Nephron progenitor cell (in vitro differentiated cells): ENCODE measurements at places on chromosomes 11 and 22.

DNA sequence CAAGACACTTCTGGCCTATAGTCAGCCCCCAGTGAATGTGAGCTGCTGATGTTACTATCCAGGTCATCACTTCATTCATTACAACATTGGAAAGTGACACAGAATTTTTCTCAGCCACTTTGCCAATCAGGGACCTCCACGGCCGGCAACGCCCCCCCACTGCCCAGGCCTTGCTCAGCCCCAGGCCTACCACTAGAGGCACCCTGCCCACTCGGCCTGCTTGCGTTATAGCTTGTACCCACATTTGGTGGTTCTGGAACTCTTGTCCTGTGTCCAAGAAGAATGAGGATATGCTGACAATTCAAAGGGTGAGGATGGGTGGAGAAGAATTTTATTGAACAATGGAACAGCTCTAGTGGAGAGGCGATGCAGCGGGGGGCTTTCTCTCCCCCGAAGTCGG lies 96.2 kb downstream of the TSPAN18 start:
- H3K4me3 ChIP-seq, result no peak overlapping the region
- peaks cover 55% of the 10 kb centered on the region for H3K4me1 ChIP-seq
- no peaks in the 10 kb centered on the region for H3K36me3 ChIP-seq
- peaks cover 11% of the 10 kb centered on the region for H3K27me3 ChIP-seq
- H3K27ac ChIP-seq, result no peak overlapping the region

DNA sequence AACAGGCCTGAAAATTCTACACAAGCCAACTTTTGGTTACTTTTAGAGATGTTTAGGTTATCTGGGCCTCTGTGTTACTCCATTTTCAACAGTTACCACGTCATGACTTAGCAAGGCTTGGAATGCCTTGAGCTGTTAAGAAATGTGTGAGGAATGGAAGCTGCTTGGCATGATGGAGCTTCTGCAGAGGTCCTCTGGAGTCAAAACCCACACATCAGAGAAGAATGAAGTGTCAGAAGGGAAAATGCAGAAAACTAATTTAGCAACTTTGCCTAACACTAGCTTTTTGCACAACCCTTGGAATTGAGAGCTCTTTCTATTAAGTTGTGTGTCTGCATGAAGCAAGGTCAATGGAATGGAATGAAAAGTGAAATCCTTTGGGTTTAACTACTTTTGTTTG lies 27.4 kb downstream of the FAT3 start:
- H3K27ac ChIP-seq, result peak overlapping the region; percentile 88
- H3K36me3 ChIP-seq, result peaks cover 14% of the 10 kb centered on the region
- peaks cover 34% of the 10 kb centered on the region for H3K4me1 ChIP-seq
- no peaks in the 10 kb centered on the region for H3K27me3 ChIP-seq

DNA sequence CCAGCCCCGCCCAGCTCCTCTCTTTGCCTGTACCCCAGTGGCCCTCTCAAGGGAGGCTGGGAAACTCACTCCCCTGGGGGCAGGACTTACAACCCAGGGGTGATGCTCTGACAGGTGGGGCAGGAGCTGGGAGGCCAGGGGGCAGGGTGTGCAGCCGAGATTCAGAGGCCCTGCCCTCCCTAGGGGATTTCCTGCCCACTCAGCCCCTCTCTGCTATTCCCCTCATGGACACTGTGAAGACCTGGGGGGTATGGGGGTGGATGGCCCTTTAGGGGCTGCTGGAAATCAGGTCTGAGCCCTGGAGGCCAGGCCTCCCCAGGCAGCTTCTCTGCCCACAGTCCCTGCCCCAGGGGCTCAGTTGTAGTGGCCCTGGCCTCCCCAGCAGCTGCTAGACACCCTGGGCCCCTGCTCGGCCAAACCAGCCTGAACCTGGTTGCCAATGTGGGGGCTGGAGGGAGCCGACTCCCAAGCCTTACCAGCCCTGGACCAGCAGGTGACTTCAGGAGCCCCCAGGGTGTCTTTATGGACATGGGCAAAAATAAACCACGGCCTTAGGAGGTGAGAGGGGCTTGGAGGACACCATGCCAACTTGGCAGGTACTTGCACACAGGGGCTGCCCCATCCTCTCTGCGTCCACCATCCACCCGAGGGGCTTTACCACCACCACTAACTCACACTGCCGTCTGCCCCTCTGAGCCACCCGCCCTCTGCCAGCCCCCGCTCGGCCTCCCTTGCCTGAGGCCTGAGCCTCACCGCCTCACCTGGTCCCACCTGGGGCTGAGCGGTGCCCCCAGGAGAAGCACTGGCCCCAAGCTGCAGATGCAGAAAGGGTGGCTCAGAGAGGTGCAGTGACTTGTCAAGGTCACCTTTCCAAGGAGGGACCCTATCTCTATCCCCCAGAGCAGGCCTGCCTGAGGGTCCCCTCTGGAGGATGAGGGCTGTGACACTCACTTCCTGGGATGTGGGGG lies 2.8 kb upstream of the PHLDA2 start:
- H3K27ac ChIP-seq, result no peak overlapping the region
- H3K4me3 ChIP-seq, result no peak overlapping the region

- no peaks in the 10 kb centered on the region for H3K4me1 ChIP-seq
- no peak for DNase-seq
- H3K27ac ChIP-seq, result no peak overlapping the region
- H3K27me3 ChIP-seq, result no peaks in the 10 kb centered on the region
- H3K4me3 ChIP-seq, result no peak overlapping the region
Measured at GRCh38 chr11:21480240-21480639, 712.6 kb upstream of the ANO5 start.

- H3K36me3 ChIP-seq, result no peaks in the 10 kb centered on the region
- no peak for DNase-seq
- no peak overlapping the region for H3K4me3 ChIP-seq
- H3K4me1 ChIP-seq, result peaks cover 14% of the 10 kb centered on the region
- peaks cover 2% of the 10 kb centered on the region for H3K27me3 ChIP-seq
- no peak overlapping the region for H3K27ac ChIP-seq
Measured at GRCh38 chr11:121841487-121842191, 274.4 kb downstream of the BLID start.

DNA sequence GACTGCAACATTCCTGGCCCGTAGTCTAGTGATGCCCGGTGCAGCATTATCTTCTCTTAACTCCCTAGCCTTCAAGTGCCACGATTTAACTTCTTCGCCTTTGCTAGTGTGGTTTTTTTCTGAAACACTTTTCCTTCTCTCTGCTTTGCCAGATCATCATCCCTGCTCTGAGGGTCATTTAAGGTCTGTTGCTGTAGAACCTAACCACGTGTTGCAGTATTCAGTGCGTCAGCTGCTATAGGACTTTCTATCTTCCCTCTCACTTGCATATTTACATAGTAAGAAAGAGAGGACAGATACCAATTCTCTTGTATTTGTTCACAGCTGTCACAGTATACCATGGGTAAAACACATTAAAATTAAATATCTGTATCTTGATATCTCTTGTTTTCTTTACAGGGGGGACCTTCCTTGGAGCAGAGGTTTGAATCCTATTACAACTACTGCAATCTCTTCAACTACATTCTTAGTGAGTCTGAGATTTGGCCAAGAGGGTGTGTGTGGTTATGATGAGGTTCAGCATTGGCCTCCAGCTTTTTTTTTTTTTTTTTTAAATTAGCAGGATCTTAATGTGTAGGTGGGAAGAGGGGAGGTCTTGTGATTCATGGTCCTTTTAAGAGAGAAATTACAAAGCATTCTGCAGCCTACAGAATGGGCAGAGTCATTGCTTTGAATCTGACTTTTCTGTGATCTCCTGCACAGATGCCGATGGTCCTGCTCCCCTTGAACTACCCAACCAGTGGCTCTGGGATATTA lies 13.5 kb downstream of the EIF3L start:
- H3K27ac ChIP-seq, result no peak overlapping the region
- H3K36me3 ChIP-seq, result peaks cover 81% of the 10 kb centered on the region
- H3K4me3 ChIP-seq, result no peak overlapping the region
- H3K27me3 ChIP-seq, result no peaks in the 10 kb centered on the region

- no peak overlapping the region for H3K27ac ChIP-seq
- H3K4me3 ChIP-seq, result no peak overlapping the region
- no peaks in the 10 kb centered on the region for H3K36me3 ChIP-seq
Measured at GRCh38 chr11:22677153-22677903, 10.9 kb downstream of the GAS2 start.

DNA sequence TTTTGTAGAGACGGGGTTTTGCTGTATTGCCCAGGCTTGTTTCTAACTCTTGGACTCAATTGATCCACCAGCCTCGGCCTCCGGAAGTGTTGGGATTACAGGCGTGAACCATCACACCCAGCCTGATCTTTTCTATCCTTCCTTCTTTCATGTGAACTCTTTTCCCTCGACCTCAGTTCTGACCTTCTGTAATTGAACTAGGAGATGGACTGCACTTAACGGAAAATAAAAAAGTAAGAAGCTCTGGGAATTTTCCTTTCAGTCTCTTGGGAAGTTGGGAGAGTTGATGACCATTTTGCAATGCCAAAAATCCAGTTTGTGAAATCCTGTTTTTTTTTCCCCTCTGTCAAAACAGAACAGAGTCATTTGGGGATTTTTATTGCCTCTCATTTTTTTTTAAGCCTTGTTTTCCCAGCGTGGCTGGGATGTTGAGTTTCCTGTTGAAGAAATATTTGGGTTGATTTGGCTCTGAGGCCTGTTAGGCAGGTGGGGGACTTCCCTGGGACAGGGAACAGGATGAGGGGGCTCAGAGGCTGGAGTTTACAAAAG lies 26.9 kb upstream of the CYB5R3 start:
- H3K36me3 ChIP-seq, result peaks cover 22% of the 10 kb centered on the region
- peak overlapping the region; percentile 85 for H3K27ac ChIP-seq

DNA sequence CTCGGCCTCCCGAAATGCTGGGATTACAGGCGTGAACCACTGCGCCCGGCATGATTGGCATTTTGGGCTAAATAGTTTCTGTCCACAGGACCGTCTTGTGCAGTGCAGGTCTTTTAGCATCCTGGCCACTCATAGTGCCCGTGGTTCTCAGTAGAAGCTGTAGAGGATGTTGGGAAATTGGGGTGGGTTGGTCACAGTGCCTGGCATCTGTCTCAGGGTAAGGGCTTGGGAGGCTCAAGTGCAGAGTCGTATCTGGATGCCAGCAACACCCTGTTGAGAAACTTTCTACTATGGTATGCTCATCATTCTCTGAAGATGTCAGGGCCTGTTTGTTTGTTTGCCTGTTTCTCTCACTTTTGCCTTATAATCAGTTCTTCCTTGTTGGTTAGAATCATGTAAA lies 21.9 kb downstream of the UBE2L3 start:
- no peak overlapping the region for H3K27ac ChIP-seq
- peaks cover 40% of the 10 kb centered on the region for H3K36me3 ChIP-seq
- DNase-seq, result no peak
- H3K27me3 ChIP-seq, result no peaks in the 10 kb centered on the region

DNA sequence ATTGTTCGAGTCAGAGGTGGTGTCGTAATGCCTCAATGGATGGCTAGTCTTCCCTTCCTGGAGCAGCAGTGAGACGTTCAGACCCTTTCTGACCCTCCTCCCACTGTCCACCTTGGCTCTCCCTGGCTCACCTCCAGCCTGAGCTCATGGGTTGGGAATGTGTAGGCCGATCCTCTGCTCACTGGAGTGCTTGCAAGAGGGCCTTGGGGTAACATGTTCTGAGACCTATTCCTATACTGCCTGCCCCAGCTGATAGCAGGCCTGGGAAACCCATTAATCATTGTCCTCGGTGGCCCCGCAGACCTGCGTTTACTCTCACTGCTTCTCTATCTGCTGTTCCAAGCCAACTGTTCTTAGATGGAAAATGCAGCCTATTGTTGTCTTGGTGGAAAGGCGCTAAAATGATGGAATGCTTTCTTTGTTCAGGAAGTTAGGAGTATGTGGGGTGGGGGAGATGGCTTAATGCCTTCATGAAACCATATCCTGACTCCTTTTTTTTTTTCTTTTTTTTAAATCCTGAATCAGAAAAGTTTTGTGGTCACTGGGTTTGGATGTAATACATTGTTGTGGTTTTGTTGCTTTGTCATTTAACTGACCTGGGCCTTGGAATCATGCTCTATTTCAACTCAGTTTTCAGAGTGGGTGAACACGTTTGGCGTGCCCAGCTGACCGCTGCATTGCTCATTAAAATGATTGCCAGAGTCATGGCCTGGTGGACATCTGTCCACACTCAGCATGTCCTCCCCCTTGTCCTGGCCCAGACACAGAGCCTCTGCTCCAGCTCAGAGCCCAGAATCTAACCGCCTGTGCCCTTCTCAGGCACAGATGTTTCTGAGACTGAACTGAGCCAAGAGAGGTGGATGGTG lies 72.5 kb downstream of the MICAL2 start:
- no peak overlapping the region for H3K4me3 ChIP-seq
- H3K27ac ChIP-seq, result peak overlapping the region; percentile 83
- peaks cover 48% of the 10 kb centered on the region for H3K4me1 ChIP-seq
- DNase-seq, result peak; percentile 27
- no peaks in the 10 kb centered on the region for H3K36me3 ChIP-seq

GRCh38 chr11:71089571-71089970 lies 162.8 kb downstream of the SHANK2 start:
- H3K27ac ChIP-seq, result no peak overlapping the region
- H3K4me1 ChIP-seq, result peaks cover 4% of the 10 kb centered on the region
- H3K4me3 ChIP-seq, result no peak overlapping the region
- DNase-seq, result no peak
- H3K27me3 ChIP-seq, result peaks cover 15% of the 10 kb centered on the region

DNA sequence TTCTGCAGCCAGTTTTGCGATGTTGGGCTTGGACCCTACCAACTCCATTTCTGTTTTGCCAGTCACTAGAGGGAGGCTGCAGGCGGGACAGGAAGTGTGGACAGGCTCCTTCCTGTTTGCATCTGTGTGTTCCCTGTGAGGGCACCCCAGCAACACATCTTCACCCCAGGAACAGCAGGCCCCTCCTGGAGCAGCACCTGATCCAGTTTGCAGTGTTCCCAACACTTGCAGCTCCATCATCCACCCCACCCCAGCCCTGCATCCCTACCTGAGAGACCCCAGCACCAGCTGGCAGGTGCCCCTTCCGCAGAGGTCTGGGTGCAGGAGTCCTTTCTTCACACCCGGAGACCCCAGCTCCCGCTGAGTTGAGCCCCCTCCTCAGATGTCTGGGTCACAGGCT lies 7.4 kb upstream of the VSIG10L2 start:
- H3K36me3 ChIP-seq, result no peaks in the 10 kb centered on the region
- peaks cover 38% of the 10 kb centered on the region for H3K4me1 ChIP-seq
- no peak overlapping the region for H3K4me3 ChIP-seq
- no peak for DNase-seq
